ENCODE measurements at places on chromosomes 5 and 9.

DNA sequence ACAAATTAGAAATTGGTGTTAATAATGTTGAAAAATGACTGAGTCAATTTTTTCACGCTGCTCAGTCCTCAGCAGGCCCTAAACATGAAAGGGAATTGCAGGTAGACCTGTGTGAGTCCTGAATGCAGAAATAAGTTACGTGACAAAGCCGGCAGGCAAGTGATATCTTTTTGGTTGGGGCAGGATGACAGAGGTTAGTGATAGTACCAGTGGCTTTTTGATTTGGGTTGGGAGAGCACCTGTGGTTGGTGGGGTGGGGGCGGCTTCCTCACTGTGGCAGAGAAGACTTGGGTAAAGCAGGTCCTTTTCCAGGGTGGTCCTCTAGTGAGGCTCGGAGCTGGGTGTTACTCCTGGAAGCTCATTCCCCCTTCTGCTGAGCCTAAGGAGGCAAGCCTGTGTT is 164.7 kb downstream of the TMEM167A start:
- ATAC-seq, result no peak

DNA sequence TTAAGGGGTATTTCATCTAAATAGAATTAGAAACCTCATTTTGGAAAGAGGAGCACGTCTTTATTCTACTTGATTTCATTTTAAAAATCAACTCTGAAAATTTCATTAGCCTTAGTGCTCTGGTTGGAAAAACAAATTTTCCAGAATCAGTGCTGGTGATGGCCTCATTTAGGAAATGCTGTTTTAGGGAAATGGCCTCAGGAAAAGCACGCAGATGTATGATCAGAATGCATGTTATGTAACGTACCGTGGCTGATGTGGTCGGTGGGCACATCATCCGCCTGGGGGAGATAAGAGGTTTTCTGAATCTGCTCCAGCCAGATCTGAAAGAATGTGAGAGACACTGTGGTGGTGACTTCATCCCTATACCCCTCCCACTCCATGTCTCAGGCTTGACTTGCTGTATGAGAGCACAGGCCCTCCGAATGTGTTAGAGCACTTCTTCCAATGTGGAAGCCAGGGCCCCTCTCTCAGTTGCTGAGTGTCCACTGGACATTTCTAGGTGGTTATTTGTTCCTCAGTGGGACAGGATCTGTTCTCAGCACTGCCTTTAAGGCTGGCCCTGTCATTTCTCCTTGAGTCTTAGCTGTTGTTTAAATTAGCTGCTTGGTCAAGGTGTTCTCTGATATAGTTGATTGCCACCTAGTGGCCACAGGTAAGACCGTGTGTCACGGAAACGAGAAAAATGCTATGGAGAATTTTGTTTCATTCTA is 96.5 kb downstream of the ARHGAP26 start:
- peak; percentile 61 for ATAC-seq

- ATAC-seq, result no peak
These were observed 6.6 kb upstream of the FAT2 start for GRCh38 chr5:151597749-151598148.

DNA sequence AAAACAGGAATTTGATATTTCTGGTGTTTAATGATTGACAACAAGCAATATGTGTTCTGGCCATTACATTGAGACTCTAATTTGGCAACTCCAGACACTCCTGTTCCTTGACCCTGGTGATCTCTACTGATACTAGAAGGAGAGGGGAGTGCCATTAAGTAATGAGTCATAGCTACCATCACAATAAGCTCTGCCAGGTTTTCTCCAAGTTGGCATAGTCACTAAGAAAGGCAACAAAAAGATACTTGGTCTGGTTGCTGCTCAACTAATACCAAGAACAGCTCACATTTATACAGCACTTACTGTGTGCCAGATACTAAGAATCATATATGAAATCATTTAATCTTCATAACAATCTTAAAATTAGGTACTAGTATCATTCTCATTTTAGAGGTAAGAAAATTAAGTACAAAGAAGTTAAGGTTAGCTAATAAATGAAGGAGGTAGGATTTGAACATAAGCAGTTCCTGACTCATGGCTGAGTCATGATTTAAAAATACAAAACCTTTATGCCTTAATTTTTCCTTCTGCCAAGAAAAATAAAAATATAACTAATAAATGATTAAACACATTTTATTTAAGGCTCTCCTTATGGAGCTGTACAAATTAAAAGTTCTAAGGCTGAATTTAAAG is 19.9 kb upstream of the PRXL2C start:
- peak; percentile 96 for ATAC-seq

GRCh38 chr9:100346836-100347235 is 5.9 kb downstream of the TEX10 start:
- ATAC-seq, result no peak

GRCh38 chr5:153636670-153637451 is 146.4 kb downstream of the GRIA1 start:
- ATAC-seq, result no peak

DNA sequence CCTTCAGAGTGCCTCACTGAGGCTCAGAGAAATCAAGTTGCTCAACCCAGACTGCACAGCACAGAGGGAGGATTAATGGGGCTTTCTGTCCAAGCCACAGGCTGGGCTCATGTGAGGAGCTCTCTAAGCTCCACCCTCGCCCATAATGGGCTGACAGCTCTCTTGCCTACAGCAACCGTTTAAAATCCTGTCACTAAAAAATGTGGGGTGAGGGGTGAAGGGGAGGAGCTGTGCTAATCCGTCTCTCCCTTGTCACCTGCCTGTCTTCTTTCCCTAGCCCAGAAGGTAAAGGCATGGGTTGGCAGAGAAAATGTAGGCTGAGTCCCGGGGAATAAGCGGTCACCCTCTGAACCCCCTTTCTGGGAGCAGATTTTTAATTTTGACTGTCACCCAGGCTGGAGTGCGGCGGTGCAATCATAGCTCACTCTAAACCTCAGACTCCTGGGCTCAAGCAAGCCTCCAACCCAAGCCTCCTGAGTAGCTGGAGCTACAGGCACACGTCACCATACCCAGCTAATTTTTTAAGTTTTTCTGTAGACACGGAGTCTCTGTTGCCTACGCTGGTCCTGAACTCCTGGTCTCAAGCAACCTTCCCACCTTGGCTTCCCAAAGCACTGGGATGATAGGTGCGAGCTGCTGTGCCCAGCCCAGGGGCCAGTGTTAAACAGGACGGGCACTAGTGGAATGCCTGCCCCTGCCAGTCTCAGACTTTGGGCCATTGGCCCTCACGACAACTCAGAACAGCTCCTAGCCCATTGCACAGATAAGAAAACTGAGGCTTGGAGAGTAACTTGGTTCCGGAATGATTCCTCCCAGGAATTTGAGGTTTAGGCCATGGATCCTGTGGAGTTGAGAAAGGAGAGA is 89.5 kb downstream of the LMX1B start:
- no peak for ATAC-seq

DNA sequence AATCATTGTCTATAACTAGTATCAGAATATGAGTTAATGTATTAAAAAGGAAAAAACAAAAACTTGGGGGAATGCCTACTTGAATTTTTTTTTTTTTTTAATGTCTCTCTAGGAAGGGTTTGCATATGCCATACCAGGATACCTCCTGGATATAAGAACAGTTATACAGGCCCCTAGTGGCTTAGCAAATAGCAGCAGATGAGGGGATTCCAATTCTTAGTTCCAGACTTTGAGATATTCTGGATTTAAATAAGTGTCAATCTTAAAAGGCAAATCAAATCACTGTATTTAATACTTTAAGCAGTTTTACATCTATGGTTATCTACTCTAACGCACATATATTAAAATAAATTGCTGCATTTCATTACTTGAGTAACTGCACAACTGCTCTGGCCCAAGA is 1055.5 kb upstream of the DMAC1 start:
- ATAC-seq, result no peak

GRCh38 chr5:180468732-180469585 is 25.2 kb upstream of the CNOT6 start:
- ATAC-seq, result no peak

- ATAC-seq, result peak; percentile 89
These were observed at the start of gene IL11RA for GRCh38 chr9:34651876-34652601. TSS of gene IL11RA (plus strand) at chr9:34652185. CDS start at chr9:34655218, 3,033 bp downstream.

All from esophagus mucosa (tissue), 1 donor.